Activated CD4-positive, alpha-beta T cell treated with anti-CD3 and anti-CD28 coated beads for 1 hour (primary cell): ENCODE measurements at places on chromosomes 1 and 21.

DNA sequence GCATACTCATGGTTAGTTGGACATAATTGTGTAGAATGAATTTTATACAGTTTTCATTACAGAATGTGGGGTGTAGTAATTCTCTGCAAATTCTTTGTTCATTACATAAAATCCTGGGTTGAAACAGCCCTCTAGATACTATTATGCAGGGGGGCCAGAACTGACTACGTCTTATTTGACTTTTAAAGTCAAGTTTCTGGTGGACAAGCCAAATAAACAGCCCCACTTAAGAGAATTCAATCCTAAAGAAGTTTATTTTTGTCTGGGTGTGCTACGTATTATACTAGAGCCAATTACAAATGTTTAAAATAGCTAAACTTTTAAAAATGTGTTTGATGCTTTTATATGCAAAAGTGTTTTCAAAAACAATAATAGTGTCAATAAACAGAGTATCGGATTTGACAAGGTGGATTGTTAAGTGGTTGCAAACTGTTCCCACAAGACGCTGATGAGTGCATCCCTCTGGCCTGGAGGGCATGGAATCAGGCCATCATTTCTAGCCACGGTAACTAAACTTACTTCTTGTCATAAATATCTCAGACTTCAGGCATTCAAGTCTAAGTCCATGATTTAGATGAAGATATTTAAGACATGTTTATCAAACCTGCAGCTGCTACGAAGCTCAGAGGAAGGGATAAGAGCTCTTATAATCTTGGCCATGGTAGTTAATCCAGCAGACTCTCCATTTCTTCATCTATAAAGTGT lies 646.3 kb downstream of the KIF26B start:
- no peak for DNase-seq

- no peak for DNase-seq
Observed at GRCh38 chr1:40495315-40495903, 13.2 kb upstream of the EXO5 start.

DNA sequence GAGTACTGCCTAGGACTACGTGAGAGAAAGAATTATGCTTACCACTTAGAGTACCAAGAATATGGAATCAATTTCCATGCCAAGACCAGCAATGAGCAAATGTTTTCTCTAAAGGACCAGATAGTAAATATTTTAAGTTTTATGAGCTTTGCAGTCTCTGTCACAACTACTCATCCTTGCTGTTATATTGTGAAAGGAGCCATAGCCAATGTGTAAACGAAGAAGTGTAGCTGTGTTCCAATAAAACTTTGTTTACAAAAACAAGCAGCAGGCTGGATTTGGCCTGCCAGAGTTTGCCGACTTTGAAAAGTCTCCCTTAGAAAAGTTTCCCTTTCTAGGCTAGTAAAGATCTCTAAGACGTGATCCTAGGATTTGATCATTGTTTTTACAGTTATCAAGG lies 128.8 kb downstream of the PDE4B start:
- DNase-seq = no peak

GRCh38 chr1:58282623-58283387 lies 263.7 kb downstream of the OMA1 start:
- no peak for DNase-seq

DNA sequence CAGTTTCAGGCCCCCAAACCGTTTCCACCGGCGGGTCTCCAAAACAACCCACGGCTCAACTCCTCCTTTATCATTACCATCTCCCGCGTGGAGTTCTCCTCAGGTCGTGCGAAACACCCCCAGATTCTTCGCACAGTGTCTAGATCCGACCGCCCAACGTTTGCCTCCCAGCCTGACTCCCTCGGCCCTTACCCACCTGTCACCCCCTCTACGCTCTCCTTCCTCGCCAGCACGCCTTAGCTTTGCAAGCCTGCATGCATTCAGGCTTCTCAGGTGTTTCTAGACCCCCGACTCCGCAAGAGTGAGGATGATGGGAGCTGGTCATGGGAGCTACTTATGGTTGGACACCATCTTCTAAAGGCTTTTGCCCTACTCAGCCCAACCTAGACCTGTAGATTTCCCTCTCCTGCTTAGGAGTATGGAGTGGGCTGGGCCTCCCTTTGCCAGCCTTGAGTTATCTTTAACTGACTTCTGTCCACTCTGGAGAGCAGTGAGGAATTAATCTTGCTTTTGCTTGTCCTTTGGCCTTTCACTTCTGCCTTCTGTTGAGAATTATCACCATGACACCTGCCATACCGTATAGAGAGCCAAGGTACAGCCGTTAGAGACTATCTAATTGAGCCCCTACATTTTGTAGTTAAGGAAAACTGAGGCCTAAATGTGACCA lies 865 bp downstream of the ATP5IF1 start:
- DNase-seq = no peak

DNA sequence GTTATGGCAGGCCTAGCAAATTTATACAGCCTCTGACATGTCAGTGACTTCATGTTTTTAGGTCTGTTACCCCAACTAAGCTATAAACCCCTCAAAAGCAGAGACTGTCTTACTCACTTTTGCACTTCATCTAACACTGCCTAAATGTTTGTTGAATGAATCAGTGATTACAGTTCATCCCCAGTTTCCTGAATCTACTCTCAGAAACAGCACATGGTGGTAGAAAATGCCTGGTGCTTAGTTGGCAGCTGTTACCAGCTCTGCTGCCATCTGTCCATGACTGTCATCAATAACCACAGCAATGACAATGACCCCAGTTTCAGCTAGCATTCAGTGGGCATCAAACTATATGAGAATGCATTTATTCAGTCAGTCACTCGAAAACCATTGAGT lies 110.5 kb upstream of the SERBP1 start:
- no peak for DNase-seq

- DNase-seq = no peak
Observed at GRCh38 chr1:33930346-33931110, 66.6 kb downstream of the HMGB4 start.

DNA sequence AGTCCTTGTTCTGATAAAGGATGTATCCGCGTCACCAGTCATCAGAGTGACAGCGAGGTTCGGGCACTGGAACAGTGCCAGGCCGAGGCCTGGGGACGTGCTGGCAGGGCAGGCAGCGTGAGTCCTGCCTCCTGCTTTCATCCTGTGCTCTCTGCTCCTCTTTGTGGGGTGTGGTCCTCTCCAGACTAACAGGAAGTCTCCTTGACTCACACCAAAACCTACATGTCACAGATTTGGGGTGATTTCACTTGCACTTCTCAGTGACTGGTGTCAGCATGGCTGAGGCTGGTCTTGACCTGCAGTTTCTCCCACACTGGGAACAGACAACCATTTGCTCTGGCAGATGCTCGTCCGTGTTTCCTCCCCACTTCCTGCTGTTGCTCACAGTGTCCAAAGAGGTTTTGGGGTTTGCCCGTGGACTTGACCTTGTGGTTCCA lies 8.8 kb upstream of the NLRP3 start:
- DNase-seq = peak; percentile 53
